ENCODE measurements at places on chromosomes 1 and 21.

DNA sequence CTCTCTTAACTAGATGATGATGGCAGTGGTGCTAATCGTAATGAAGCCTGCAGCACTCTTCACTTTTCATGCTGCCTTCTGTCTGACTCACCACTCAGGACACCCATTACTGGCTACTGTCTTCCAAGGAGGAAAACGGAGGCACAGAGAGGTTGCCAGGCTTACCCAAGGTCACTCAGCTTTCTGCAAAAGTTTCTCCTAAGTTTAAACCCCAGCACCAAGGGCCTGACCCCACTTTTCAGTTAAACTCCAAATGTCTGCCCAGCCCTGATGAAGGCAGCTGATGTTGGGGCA is 78.1 kb upstream of the RUNX3 start:
- no peak for DNase-seq

DNA sequence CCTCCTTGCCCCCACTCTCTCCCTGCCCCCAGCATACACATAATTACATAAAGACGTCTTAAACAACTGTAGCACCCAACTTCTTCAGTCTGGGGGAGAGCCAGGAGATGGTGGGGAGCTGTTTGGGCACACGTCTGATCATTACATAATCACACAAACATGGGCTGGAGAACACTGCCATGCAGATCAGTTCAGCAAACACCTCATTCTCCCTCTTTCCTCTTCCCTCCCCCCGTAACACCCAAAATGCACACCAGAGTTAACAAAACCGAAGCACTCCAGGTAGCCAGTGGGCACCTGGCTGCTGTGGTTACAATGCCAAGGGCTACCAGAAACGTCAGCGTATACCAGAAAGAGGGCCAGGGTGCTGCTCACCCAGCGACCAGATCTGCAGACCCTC is 1.6 kb downstream of the HIVEP3 start:
- DNase-seq: no peak

GRCh38 chr1:90417126-90417525 is 300.0 kb downstream of the BARHL2 start:
- no peak for DNase-seq

DNA sequence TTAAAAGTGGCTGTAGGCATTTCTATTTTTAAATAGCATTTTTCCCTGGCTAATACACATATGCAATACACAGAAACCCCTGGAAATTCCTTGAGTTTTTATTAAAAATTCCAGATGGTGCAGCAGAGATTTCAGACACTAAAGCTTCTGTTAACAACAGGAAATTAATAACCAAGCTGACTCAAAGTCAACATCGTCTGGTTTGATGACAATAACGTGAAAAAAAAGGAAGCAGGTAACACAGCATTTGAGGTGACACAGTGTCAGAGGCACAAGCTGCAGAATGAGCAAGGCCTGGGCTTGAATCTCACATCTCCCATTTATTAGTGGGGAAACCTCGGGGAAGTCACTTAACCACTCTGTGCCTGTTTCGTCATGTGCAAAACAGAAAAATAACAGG is 64.6 kb upstream of the GJB5 start:
- DNase-seq: no peak

GRCh38 chr1:53617851-53618499 is 121.0 kb downstream of the GLIS1 start:
- DNase-seq: no peak

DNA sequence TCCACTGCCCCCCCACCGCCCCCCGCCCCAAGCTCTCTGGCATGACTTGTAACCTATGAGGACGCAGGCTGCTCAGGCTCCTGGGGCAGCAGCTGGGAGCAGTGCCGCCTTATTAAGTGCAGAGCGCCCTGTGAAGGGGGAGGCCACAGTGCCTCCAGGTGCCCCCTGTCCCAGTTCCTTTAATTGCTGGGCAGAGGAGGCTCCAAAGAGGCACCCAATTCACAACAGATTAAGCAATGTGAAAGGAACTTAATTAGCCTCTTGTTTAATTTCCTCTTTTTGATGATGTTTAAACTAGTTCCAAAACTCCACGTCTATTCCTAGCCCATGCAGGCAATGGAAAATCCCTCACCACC is 3.0 kb downstream of the RXFP4 start:
- DNase-seq: no peak

DNA sequence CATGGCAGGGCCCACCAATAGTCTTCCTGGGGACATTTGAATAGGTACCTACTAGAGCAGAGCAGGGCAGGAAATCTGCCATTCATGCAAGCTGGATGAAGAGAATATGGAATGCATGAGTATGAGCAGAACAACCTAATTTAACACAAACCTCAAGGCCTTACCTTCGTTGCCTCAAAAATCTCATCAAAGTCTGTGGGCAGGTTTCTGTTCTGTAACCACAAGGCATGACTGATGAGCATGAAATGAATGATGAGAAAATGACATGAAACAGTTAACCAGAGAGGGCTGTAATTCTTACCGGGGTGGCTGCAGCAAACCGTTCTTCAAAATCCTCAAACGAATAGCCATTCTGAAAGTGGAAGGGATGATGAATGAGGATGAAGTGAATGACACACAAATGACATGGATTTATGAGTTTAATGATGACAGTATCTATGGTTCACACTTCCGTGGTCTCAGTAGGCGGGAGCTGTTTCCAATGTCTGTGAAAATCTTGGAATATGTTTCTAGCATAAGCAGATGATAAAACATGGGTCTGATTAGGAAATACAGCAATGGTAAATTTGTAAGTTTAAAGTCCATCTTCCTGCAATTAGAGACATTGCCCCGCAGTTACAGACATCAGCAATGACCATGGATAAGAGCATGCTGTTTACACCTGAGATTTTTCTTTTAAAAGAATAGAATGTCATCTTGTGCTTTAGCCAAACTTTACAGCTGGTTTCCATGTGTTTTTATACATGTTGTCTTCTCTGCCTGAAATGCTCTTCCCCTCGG is 67.6 kb upstream of the C8B start:
- DNase-seq: no peak

GRCh38 chr1:87273291-87273690 is 55.4 kb upstream of the LMO4 start:
- no peak for DNase-seq

GRCh38 chr1:154413177-154413783 is 8.1 kb downstream of the IL6R start:
- no peak for DNase-seq

DNA sequence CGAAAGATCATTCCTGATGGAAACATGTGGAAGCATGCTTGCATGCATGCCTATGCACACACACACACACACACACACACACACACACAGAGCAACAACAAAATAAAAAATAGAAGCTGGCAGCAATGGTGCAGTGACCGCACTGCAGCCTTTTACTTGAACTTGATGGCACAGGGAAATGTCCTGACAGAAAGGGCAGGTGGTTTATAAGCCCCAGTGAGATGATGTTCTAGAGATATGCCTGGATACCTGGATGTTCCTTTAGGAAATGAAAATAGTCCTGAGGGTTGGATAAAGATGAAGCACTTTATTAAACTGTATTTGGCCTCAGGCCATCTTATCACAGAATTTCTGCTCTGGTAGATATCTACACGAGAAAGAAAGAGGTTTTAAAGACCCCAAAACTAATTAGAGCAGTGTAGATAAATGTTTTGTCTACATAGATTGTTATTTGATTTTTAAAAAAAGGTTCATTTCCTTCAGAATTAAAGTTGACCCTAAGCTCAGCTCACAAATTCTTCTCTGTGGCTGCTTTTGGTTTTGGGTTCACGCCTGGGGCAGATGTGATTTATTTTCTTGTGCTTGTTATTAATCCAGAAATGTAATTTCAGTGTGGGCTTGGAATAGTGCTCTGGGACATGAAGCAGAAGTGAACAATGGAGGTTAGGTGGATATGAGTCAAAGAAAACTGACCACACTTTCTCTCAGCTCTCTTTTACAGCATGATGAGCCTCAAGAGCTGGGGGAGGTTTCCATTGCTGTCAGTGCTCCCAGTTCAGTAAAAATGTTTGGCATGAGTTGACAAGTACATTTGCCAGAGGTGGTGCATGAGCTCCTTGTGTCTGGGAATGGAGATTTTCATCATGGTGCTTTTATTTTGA is 22.9 kb downstream of the ADAM30 start:
- DNase-seq: no peak

- DNase-seq: no peak
Observed at GRCh38 chr1:20494609-20495311, 8.8 kb upstream of the CAMK2N1 start.

- DNase-seq: peak; percentile 86
Observed at GRCh38 chr1:6148497-6149241, 31.5 kb downstream of the CHD5 start.

GRCh38 chr1:25786887-25787759 is 12.9 kb upstream of the SELENON start:
- DNase-seq: no peak

- no peak for DNase-seq
Observed at GRCh38 chr1:92792340-92792782, 7.5 kb upstream of the EVI5 start.

- DNase-seq: no peak
Observed at GRCh38 chr1:185350027-185350442, 33.0 kb upstream of the IVNS1ABP start.

GRCh38 chr1:33305816-33306652 is 14.9 kb downstream of the A3GALT2 start:
- DNase-seq: no peak

GRCh38 chr1:55396381-55396891 is 181.3 kb upstream of the USP24 start:
- DNase-seq: no peak

DNA sequence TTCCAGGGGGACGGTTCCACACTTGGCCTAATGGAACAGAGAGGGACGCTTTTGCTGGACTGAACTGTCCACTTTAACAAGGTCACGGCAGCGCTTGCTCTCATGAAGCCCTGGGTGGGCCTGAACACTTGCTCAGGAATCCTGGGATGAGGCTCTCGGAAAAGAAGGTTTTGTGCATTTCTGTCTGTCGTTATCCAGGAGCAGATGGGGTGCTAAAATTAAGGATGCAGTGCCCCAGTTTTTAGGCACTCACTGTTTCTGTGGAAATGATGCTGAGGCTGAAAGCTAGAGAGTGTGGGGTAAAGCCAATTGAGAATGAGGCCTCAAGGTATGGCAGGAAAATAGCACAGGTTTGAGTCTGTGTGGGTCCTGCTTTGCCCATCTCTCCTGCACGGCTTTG is 111.0 kb downstream of the DAB1 start:
- no peak for DNase-seq

GRCh38 chr21:33767236-33767635 is 124.9 kb downstream of the ITSN1 start:
- DNase-seq: no peak

GRCh38 chr1:46168477-46168876 is 6.4 kb upstream of the TSPAN1 start:
- DNase-seq: no peak

GRCh38 chr1:247119600-247120407 is 15.6 kb upstream of the ZNF669 start:
- no peak for DNase-seq

DNA sequence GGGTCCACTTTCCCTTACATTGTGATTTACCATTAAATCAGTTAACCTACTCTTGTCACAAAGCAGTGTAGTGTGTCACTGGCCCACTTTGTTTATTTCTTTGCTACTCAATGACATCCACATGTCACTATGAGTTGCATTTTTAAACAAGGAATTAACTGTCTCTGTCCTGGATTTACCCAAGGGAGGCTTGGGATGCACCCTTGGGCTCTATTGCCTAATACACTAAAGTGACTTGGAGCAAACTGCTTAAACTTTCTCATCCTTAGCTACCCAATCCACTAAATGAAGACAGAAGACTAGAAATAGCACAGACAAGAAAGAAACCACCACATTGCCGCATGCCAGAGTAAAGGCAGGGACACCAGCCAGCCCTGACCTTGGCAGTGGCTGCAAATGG is 136.2 kb upstream of the TIAM1 start:
- DNase-seq: no peak

- DNase-seq: no peak
Observed at GRCh38 chr1:237961754-237962153, 71.0 kb upstream of the ZP4 start.

DNA sequence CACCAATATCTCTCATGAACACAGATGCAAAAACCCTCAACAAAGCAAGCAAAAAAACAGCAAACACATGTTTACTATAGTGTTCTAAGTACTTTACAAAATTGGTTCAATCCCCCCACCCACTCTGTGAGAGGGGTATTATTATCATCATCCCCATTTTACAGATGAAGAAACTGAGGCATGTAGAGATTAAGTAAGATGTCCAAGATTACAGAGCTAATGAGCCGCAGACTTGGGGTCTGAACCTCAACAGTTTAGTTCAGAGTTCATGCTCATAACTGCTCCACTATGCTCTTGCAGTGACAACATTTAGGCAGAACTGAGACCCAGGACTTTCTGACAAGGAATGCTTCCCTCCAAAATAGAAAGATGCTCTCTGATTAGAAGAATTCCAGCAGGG is 21.9 kb downstream of the CLSTN1 start:
- DNase-seq: no peak

- no peak for DNase-seq
Observed at GRCh38 chr1:95139039-95139438, 21.9 kb downstream of the TLCD4 start.

GRCh38 chr1:192952646-192953045 is 106.5 kb downstream of the UCHL5 start:
- no peak for DNase-seq

GRCh38 chr21:14736162-14736561 is 190.0 kb upstream of the SAMSN1 start:
- no peak for DNase-seq

GRCh38 chr1:63663873-63664272 is 70.7 kb downstream of the PGM1 start:
- no peak for DNase-seq

GRCh38 chr21:32333953-32334673 is 35.5 kb downstream of the MRAP start:
- DNase-seq: peak; percentile 35

DNA sequence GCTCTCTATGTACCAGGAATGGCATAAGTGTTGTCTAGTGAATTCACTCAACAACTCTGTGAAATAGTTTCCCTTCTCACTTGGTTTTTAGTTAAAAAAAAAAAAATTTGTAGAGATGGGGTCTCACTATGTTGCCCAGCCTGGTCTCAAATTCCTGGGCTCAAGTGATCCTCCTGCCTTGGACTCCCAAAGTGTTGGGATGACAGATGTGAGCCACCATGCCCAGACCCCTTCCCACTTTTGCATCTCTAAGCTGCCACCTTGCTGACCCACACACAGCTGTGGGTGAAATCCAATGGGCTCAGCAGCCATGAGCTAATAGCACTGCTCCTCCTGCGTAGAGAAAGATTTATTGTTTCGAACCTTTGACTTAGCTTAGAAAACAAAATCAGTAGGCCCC is 33.5 kb downstream of the NEK2 start:
- DNase-seq: no peak

GRCh38 chr1:30765556-30766434 is 8.2 kb upstream of the LAPTM5 start:
- no peak for DNase-seq

- DNase-seq: no peak
Observed at GRCh38 chr1:232590744-232591082, 39.2 kb downstream of the SIPA1L2 start.
